ENCODE measurements at places on chromosomes 6 and 20.

- peak; percentile 71 for DNase-seq
These were observed 109.9 kb upstream of the FOXC1 start for GRCh38 chr6:1499777-1500176.

- no peak for DNase-seq
These were observed 241.2 kb downstream of the TFAP2C start for GRCh38 chr20:56870271-56870670.

GRCh38 chr20:53547664-53548239 lies 45.9 kb downstream of the ZNF217 start:
- peak; percentile 72 for DNase-seq

DNA sequence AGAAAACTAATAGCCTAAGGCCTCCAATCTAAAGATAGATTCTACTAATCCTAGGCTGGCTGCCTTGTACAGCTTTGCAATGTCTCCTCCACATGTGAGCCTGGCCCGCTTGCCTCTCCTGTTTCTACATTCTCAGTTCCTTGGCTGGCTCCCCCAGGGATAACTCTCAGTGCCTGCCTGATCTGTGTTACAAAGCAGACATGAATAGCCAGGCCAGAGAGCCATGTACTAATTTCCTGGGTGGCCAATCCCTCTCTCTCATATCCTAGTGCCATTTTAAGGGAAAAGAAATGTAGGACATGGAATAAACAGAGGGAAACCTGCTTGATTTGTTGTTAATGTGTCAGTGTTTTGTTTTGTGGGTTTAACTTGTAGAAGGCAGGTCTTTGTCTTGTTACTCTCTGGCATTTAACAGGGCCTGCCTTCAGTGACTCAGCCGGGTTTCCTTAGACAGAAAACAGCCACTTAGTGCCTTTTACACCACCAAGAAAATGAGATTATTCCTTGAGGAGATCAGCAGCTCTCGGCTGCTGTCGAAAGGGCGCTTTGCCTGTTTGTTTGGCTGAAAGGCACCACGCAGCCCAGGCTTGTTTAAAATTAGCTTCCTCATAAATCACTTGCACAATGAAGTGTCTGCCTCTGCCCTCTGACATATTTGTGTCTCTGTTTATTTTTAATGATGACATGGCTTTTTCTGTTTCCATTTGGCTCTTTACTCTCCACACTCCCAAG lies 702.7 kb downstream of the MAFB start:
- peak; percentile 48 for DNase-seq

- DNase-seq = no peak
These were observed 54.8 kb downstream of the CEP43 start for GRCh38 chr6:167053895-167054530.

- DNase-seq = peak; percentile 48
These were observed 46.1 kb downstream of the LYRM4 start for GRCh38 chr6:5214570-5215052.
